ENCODE measurements at places on chromosomes 1 and 21.

- no peak for DNase-seq
Measured at GRCh38 chr1:27445177-27445936, 44.6 kb downstream of the WASF2 start.

GRCh38 chr1:244011271-244011670, 39.8 kb upstream of the ZBTB18 start:
- no peak for DNase-seq

DNA sequence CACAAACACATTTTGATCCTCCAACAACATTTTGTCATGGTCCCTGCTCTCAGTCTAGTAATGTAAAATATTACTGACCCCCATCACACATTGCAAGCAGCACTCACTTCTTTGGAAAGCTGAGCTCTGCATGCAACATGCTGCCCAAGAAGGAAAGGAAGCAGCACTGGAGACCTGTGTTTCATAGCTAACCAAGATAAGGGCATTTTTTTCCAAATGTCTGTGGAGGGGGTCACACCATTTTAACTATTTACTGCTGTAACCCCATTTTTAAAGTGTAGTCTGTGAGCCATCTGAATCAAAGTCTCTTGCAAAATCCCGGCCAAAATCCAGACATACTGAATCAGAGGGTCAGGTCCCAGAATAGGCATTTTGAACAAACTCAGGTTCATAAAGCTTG, 4.5 kb upstream of the RASSF5 start:
- no peak for DNase-seq

DNA sequence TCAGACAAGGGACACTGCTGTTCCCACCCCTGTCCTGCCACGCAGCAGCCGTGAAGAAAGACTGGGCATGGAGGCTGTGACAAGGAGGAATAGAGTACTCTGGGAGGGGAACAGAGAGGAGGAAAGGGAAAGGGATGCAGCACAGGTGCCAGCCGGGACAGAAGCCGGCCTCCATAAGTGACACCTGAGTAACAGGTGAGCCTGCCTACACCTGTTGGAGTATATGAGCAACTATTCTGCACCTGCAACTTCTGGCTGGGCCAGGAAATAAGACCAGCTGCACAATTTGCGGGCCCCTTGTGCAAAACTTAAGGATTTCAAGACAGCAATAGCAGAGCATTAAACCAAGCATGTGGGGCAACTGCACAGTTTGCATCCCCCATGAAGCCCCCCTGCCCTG, 72.5 kb upstream of the GOLT1A start:
- no peak for DNase-seq

DNA sequence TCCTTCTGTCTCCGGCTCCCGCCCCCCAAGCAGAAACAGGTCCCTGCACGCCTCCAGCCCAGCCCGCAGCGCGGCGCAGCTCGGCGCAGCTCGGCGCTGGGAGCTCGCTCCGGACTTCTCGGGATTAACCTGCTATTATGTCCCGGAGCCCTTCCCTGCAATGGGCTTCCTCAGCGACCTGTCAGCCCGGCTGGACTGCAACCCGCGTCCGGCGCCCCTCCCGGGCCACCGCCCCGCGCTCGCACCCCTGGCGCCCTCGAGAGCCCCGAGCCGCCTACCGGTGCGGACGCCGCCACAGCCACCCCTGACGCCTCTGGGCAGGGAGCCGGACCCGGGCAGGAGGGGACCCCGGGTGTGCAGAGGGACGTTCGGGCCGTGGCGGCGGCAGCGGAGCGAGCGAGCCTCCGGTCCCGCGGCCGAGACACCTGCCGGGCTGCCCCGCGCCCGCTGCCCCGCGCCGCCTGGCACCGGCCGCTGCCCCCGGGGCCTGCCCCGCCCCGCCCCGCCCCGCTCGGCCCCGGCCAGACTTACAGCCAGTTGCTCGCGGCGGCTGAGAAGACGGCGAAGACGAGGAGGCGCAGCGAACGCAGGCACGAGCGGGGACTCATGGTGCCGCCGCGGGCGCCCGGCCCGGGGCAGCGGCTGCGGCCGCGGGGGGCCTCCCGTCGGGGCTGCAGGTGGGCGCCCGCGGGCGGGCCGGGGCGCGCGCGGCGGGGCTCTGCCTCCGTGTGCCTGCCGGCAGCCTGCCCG, 407 bp downstream of the WNT4 start:
- DNase-seq = no peak

DNA sequence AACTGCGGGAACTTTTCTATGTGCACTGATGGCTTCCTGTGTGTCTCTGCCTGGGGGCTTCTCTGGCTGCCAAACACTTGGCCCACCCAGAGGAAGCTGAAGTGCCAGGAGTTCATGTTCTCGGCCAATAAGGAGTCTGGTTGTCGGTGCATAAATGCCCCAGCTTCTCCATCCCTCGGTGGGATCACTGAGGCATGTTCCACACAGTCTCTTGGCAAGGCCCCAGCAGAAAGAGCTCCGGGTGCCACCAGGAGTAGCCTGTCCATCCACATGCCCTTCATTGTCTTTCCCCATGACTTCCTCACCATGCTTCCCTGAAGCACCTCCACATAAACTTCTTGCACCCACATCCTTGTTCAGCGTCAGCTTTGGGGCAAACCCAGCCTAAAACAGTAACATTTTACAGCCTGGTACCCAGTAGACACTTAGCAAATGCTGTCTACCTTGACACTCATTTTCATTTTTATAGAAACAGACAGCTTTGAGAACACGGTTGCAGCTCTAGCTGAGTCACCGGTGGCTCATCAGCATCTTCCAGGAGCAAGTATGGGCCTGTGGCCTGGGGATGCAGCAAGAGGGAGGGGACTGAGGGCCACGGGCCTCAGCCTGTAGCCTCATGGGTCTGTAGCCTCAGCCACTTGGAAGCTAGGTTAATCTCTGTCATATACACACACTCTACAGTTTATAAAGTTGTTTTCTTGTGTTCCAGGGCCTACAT, 14.8 kb upstream of the CDCP2 start:
- DNase-seq = no peak

GRCh38 chr1:26037904-26038303, 8.0 kb downstream of the SLC30A2 start:
- DNase-seq = no peak

- no peak for DNase-seq
Measured at GRCh38 chr1:245094954-245095353, 59.8 kb upstream of the KIF26B start.

- no peak for DNase-seq
Measured at GRCh38 chr1:55015123-55015522, 16.4 kb downstream of the BSND start.

GRCh38 chr1:119159966-119160365, 19.5 kb upstream of the WARS2 start:
- DNase-seq = no peak

GRCh38 chr1:155463865-155464650, 98.5 kb downstream of the ASH1L start:
- DNase-seq = no peak

- no peak for DNase-seq
Measured at GRCh38 chr1:77038000-77038399, 170.7 kb downstream of the ST6GALNAC5 start.

- DNase-seq = no peak
Measured at GRCh38 chr1:39987869-39988268, 32.9 kb downstream of the MFSD2A start.

GRCh38 chr1:160685266-160685665, 26.4 kb downstream of the CD48 start:
- DNase-seq = no peak

GRCh38 chr1:165397944-165398343, 41.4 kb upstream of the LMX1A start:
- DNase-seq = no peak

DNA sequence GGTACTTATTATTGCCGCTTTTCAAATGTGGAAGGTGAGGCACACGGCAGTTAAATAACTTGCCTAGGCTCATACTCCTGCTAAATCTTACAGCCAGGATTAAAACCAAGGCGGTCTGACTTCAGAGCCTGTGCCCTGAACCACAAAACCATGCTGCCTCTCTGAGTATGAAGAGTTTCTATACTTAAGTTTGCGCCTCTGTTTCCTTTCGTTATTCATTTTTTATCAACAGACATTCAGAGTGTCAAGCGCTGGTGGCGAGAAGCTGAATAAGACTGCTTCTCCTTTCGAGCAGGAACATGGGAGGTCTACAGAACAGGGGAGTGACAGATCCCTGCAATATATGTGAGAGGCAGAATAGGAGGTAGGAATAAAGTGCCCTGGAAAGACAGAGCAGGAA, 96.0 kb upstream of the DUSP10 start:
- no peak for DNase-seq

GRCh38 chr1:87864676-87865075, 536.0 kb downstream of the LMO4 start:
- DNase-seq = no peak

GRCh38 chr1:90048043-90048442, 53.1 kb downstream of the ZNF326 start:
- no peak for DNase-seq

GRCh38 chr21:14288922-14289321, 73.0 kb downstream of the RBM11 start:
- DNase-seq = no peak

- DNase-seq = no peak
Measured at GRCh38 chr1:183186841-183187240, 777 bp downstream of the LAMC2 start.

GRCh38 chr1:183385340-183386144, 32.6 kb downstream of the NMNAT2 start:
- DNase-seq = no peak

DNA sequence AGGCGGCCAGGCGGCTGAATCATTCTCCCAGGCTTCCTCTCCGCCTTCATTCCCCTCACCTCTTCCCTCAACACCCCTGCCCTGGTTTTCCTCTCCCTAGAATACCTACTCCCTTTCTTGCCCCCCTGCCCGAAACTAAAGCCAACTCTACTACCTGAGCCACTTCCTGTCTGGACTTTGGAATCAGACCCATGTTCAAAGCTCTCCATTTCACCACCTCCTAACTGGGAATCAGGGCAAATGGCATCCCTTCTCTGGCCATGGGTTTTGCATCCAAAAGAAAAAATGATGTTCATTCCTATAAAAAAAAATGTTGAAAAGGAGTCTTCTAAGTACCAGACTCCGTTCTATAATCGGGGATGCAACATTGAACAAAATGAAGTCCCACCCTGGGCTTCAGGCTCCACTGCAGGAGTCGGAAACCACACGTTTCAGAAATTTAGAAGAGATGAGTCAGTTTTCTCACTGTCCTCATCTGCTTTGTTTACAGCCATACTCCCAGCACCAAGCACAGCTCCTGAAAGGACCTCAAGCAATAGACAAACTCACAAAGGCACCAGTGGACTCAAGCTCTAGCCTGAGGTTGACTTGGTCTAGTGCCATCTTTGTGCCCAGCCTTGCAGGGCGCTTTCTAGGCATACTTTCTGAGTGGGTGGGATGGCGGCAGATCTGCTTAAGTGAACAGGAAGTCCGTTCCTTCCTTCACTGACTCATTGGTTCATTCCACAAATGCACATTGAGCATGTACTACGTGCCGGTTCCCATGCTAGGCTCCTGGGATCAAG, 176.2 kb downstream of the IGSF21 start:
- DNase-seq = no peak

DNA sequence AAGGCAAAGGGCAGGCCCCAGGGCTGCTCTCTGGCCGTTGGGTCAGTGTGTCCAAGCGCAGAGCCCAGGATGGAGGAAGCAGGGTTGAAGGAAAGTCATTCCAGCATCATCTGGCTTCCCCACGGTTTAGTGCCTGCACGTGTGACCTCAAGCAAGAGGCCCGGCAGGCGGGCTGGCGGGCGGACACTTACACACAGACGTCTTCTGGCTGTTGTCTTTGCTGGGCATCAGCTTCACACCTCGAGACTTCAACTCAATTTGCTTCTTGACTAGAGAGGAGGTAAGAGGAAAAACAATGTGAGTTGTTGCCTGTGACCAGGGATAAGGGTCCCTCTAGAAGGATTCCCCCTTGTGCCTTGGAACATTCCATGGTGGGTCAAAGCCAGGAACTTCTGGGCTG, 38.4 kb upstream of the HMGB4 start:
- no peak for DNase-seq

DNA sequence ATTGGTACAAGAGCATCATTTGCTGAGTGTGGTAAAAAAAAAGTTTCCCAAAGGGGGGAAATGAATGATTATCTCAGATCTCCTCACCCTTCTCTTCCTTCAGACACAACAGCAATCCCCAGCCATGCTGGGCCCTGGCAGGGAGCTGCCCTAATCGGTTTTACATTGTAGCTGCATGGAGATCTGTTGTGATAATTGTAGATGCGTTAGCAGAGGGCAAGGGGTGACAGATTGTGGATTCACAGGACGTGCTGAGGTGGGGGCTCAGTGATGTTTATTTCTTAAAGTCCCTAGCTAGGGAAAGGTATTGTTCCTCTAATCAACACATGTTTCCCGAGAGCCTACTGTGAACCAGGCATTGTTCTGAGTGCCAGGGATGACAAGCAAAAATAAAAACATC, 304.1 kb downstream of the PBX1 start:
- DNase-seq = no peak

DNA sequence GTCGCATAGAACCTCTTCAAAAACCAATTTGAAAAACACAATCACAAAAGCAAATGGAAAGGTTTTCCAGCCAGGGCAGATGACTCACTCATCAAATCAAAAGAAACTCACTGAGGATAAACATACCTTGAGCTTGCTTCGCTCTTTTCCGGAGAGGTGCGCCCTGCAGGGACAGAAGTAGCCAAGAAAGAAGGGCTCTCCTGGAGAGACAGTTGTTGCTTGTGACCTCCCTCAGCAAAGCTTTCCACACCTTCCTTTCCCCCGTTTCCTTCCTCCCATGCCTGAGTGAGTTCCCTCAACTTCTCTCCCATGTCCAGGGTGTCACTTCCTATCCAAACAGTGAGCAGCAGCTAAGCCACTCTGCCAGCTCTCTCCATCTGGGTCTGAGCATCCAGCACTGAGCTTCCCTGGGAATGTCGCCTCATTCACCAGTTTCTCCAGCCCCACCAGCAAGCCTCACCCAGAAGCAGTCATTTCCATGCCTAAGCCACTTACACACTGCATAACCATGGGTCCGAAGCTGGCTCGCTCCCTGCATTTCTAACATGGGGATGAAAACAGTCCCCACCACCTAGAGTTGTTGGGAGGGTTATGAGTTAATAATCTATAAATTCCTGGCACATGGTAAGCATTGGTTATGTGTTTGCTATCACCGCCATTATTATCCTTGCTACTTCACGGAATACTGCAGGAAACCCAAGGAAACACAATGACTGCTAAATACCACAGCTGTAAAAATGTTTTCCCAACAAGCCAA, 75.0 kb downstream of the PTPN14 start:
- no peak for DNase-seq

DNA sequence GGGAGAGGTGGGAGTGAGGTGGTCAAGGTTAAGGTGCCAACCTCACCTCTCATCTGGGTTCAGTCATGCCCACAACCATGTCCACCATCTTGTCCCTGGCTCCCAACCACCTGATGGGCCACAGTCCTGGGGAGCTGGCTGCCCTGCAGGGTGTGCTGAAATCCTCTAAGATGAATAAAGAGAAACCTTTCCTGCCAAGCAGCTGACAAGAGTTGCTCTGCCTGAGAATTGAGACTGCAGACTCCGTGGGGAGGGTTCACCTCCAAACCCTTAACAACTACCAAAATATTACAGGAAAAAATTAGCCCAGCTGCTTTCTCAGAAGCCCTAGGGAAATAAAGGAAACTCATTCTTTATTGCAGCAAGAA, 15.2 kb upstream of the FGR start:
- no peak for DNase-seq
